ENCODE measurements at places on chromosomes 6 and 20. TPM values are rescaled to one million over a fixed set of nuclear protein-coding genes. Genes with fewer than 3 reads are reported as not detected.

EEF1A2 gene
- total RNA-seq = 0.87 TPM

PAX1 gene
- total RNA-seq = not detected

RIOK1 gene
- total RNA-seq = 12.4 TPM

APOBEC2 gene
- not detected for total RNA-seq

BPIFB1 gene
- not detected for total RNA-seq

FAM217A gene
- total RNA-seq = not detected

ZC2HC1B gene
- not detected for total RNA-seq
